NCI-H345 (cell line): ENCODE measurements at places on chromosomes 3 and 15.

GRCh38 chr15:88727439-88727838 lies 75.8 kb upstream of the ACAN start:
- no peak for DNase-seq

GRCh38 chr3:31859245-31859644 lies 121.8 kb downstream of the OSBPL10 start:
- no peak for DNase-seq

- no peak for DNase-seq
Measured at GRCh38 chr3:31829826-31830426, 151.1 kb downstream of the OSBPL10 start.

GRCh38 chr3:179450901-179451264 lies 387 bp downstream of the GNB4 start:
- DNase-seq, result peak; percentile 40

DNA sequence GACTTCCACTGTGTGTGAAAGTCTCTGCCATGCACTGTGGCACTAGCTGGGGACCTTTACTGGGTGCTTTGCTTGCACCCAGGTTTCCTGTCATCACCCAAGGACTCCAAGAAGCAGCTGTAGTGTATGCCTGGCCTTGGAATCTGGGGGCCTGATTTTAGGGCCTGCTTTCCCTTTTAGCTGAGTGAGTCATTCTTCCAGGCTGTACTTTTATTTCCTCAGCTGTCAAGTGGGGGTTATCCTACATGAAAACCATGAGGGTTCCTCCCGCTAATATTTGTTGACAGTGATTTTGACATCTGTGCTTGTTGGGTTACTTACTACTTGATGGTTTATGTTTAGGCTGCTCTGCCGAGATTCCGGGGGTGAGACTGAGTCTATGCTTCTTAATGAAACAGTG lies 18.5 kb downstream of the GORASP1 start:
- DNase-seq, result no peak

- no peak for DNase-seq
Measured at GRCh38 chr3:81476692-81477091, 284.8 kb downstream of the GBE1 start.

DNA sequence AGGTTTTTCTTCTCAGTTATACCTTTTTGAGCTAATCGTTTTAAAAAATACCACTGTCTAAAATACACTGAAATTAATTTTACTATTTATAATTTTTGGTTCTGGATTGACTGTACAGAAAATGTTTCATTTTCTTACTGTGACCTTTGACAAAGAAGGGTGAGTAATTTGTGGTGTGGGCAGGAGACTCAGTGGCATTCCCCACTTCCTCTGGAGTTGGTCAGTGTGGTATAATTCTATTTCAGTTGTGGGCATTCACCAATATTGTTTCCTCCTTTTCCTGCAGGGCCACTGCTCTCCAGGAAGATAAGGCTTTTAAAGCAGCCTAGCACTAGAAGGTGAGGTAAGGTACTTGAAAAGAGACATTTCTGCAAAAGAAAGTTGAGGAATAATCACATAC lies 6.5 kb downstream of the DAG1 start:
- no peak for DNase-seq

GRCh38 chr3:156483002-156483401 lies 71.9 kb downstream of the SSR3 start:
- no peak for DNase-seq

DNA sequence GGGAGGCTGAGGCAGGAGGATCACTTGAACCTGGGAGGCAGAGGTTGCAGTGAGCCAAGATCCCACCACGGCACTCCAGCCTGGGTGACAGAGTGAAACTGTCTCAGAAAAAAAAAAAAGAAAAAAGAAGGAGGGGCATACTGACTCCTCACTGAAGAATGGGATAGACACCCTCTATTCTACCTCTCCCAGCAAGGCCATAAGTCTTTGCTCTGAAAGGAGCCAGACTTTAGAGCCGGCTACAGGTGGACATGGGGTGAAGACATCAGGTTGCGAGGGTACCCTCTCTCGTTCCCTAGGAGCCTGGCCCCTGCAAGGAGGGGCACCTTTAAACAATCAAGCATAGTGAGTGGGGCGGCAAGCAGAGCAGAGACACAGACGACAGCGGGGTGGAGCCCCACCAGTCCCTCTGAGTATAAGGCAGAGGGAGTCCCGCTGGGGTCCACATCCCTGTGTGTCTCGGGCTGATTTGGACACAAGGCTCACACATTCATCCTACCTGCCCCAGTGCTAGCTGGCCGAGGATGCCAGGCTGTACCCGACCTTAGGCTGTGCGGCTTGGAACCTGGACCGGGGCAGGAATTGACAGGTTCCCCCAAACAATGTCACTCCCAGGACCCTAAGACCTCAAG lies 1.1 kb downstream of the GRAMD2A start:
- DNase-seq, result no peak

GRCh38 chr15:55108858-55109518 lies 87.8 kb downstream of the RSL24D1 start:
- DNase-seq, result peak; percentile 56

DNA sequence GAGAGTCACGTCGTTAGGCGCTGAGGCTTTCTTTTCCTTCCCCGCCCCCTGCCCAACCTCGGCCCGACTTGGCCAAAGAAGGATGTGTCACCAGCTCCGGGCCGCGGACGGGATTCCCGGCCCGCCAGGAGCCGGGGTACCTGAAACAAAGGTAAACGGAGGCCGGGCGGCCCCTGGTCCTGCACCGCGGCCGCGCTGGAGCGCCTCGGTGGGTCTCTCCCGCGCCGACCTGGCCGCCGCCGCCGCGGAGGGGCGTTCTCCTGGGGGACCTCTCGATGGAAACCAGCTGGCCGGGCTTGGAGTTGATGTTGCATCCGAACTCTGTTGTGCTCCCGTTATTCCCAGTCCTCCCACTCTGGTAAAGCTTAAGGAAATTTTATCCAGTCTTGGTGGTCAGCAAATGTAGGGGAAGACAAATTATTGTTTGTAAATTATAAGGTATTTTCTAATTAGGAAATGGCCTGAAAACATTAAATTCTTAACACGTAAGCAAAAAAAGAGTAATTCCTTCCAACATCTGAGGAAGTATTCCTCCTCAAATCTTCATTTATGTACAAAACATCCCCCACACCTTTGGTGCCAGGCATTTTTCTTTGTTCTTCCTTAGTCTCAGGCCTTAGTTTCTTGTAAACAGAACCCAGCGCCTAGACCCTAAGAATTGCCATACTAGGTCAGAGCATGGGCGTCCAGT lies 888 bp downstream of the PPP2R3A start:
- peak; percentile 48 for DNase-seq

DNA sequence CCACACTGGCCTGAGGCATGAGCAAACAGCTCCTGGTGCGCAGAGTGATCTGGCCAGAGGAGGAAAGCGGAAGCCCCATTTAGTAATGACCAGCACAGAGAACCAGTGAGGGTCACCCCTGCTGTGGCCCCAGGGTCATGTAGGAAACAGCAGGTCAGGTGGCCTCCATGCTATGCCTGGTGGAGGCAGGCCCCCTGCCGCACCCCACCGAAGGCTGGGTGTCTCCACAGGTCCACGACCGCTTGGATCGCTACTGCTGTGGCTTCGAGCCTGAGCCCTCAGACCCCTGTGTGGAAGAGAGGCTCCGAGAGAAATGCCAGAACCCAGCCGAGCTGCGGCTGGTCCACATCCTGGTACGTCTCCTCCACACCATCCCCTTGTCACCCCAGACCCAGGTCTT lies 52.6 kb downstream of the POMGNT2 start:
- no peak for DNase-seq

- DNase-seq, result peak; percentile 60
Measured at GRCh38 chr3:141360888-141361598, 7.3 kb upstream of the ZBTB38 start.

DNA sequence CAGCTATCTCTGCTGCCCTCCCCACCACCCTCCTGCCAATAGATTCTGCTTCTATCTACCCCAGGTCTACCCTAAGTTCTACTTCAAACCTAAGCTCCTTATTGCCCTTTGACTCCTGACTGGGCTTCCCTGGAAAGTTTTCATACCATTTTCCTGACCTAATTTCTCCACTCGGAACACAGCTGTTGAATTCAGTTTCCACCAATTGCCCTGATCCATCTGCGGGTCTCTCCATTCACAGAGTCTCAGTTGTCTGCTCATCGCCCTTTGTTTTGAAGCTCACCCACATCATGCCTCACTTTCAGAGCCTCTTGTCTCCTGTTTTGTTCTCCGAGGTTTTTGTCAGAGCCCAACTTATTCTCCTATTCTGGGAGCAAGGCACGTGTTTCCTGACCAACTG lies 56.8 kb upstream of the ABI3BP start:
- no peak for DNase-seq

DNA sequence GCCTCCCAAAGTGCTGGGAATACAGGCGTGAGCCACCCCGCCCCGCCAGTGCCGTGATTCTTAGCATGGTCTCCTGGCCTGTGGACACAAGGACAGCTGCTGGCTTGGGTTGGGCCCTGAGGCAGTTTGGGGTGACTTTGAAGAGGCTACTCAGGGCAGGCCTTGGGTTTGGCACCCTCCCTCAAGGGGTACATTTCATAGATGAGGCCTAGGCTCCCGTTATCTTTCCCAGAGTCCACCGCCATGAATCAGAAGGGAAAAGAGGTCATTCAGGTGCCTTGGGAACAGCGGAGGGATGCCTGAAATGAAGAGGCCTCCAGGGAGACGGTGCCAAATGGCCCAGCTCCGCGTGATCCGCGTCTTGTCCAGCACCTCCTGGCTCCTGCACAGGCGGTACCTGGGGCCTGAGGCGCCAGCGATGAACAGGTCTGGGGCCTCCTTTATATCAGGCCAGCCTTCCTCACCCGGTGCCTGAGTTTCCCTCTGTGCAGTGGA lies 9.3 kb downstream of the GNAI2 start:
- no peak for DNase-seq

GRCh38 chr3:141044695-141045641 lies 6.2 kb upstream of the SPSB4 start:
- no peak for DNase-seq

GRCh38 chr3:16907243-16907642 lies 22.5 kb downstream of the PLCL2 start:
- no peak for DNase-seq

DNA sequence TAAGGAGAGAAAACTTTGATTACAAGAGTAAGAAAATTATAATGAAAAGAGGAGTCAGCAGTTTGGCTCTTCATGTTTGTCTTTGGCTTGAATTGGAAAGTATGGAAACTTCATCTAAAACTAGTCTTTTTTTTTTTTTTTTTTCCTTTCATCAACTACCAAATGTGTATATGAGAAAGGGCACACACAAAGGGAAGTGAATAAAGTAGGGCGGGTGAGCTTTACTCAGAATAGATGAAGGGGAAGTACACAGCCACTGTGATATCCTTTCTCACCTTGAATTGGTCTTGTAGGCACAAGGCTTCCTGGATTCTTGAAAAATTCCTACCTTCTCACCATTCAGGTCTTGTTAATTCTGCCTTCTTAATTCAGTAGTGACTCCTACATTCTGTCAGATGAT lies 652.3 kb upstream of the KCNMB2 start:
- DNase-seq, result no peak

DNA sequence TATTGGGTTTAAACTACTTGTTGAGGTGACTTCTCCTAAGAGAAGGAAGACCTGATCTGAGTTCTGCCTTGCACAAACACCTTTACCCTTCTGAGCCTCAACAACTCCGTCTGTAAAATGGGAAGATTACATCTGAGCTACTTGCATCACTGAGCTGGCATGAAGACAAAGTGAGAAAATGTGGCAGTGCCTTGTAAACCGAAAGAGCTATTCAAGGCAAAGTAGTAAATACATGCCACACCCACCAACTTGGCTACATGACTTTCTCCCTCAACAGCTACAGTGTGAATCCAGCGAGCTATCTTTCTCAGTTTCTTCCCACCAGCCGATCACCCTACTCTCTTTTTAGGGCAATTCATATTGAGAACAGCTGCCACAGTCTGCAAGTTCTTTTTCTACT lies 148.3 kb downstream of the FOXB1 start:
- DNase-seq, result no peak

GRCh38 chr3:147405231-147406027 lies 914 bp downstream of the ZIC4 start:
- DNase-seq, result no peak

GRCh38 chr3:62028236-62028635 lies 345.1 kb downstream of the FEZF2 start:
- no peak for DNase-seq

GRCh38 chr3:23201154-23201838 lies 1.8 kb upstream of the UBE2E2 start:
- DNase-seq, result no peak

DNA sequence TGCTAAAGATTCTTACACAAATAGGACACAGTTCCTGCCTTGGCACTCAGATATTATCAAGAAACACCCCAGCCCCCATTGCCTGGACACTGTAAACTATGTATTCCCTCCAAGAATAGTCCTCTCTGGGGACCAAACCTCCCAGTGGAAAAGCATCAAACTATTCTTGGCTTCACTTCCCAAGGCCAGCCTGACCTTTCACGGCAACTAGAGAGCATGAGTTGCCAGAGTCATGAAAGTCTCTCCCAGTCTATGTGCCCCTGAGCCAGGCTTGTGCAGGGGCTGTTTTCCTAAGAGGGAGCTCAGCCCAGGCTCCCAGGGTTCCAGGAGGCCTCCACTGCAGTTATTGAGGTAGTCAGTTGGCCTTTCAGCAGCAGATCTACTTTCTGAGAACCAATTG lies 251.9 kb upstream of the TGFBR2 start:
- no peak for DNase-seq

DNA sequence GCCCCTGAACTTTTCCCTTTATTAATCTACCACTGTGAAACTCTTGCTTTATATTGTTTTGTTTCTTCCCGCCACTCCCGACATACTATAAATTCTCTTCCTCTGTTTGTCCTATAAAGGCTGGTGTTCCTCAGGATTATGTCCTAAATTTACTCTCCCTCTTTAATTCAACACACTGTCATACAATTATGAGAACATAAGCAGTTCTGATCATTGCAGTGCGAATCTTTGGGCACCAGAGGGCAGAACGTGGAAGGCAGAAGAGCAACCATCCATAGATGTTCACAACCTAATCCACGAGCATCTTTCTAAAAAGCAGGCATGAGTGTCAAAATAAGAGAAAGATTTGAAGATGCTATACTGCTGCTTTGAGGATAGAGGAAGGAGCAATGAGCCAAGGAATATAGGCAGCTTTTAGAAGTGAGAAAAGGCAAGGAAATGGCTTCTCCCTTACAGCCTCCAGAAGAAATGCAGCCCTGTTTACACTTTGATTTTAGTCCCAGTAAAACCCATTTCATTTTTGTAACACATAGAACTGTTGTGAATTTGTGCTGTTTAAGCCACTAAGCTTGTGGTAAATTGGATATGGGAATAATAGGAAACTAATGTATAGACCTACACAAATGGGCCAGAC lies 179.4 kb downstream of the GBE1 start:
- DNase-seq, result peak; percentile 12

DNA sequence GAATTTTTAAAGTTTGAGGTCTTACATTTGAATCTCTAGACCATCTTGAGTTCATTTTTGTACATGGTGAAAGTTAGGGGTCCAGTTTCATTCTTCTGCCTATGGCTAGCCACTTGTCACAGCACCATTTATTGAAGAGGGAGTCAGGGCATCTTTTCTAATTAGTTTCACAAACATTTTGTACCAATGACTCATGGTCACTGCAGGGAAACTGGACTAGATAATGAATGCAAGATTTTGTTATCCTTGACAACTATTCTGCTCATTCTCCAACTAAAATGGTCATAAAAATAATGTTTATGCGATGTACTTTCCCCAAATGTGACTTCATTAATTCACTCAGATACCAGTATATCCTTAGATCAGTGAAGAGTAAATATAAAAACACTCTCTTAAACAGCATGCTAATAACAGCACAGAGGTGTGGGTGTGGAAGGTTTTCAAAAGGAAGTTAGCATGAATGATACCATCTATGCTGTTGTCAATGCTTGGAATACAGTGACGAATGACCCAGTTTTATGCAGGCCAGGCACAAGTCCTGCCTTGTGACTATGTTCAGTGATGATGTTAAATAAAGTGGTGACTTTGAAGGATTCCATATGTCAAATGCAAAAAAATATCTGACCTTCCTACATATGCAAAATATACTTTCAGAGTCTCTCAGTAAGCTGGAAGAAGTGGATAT lies 314.9 kb upstream of the TMCO5A start:
- DNase-seq, result no peak
